NB4 (cell line): ENCODE measurements at places on chromosomes 16 and 17.

- DNase-seq, result peak; percentile 29
Measured at GRCh38 chr17:4833941-4834680, 971 bp downstream of the MINK1 start.

DNA sequence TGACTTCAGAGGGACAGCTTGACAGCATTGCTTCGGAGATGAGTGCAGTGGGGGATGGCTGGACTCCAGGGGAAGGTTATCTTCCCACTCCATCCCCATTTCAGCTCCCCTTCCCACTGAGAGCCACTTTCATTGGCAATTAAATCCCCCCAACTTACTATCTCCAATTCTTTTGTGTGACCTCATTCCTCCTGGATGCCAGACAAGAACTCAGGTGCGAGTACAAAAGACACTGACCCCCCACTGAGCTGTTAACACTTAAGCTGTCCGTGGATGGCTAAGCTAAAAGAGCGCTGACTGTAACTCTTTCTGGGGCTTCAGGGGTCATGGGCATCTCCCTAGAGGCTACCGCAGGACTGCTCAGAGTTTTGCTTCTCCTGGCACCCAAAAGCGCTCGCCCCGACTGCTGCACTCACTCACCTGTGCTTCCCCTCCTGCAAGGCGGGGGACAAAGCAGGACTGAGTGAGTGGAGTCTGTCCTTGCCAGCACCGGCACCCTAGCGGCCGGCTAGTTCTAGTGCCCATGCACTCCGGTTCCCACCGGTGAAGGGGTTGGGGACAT, 44.8 kb upstream of the FBXO47 start:
- no peak for DNase-seq

GRCh38 chr16:1080801-1081733, 8.5 kb downstream of the SSTR5 start:
- DNase-seq, result no peak

DNA sequence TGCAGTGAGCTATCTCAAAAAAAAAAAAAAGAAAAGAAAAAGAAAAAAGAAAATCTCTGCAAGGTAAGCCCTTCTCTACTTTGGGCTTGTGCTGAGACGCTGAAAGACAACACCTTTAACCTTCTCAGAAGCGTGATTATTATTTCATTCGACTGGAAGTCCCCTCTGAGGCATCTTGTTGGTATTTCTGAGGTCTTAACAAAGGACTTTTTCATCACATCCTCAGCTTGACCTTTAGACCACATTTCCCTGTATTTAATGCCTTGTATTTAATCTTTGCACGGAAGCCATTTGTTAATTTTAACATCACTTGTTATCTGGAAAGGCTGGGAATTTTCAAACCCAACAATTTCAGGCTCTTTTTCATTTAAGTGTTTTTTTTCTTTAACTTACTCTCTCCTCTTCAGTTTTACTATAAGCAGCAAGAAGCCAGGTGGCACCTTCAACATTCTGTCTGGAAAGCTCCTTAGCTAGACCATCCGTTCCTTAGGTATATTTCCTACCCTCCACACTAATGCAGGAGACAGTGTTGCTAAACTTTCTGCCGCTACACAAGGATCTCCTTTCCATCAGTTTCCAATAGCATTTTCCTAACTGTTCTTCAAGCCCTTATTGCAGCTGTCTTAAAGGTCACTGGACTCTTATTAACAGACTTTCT, 10.3 kb downstream of the KCTD13 start:
- no peak for DNase-seq

GRCh38 chr16:88422733-88423447, 30.2 kb upstream of the ZFPM1 start:
- DNase-seq, result no peak

- DNase-seq, result no peak
Measured at GRCh38 chr16:85698459-85698891, 9.7 kb upstream of the GINS2 start.

- no peak for DNase-seq
Measured at GRCh38 chr17:16980061-16980460, 8.1 kb upstream of the TNFRSF13B start.

GRCh38 chr17:44314869-44315661, 6.7 kb downstream of the RUNDC3A start:
- DNase-seq, result no peak

GRCh38 chr16:50311891-50312501, 45.6 kb downstream of the ADCY7 start:
- no peak for DNase-seq

DNA sequence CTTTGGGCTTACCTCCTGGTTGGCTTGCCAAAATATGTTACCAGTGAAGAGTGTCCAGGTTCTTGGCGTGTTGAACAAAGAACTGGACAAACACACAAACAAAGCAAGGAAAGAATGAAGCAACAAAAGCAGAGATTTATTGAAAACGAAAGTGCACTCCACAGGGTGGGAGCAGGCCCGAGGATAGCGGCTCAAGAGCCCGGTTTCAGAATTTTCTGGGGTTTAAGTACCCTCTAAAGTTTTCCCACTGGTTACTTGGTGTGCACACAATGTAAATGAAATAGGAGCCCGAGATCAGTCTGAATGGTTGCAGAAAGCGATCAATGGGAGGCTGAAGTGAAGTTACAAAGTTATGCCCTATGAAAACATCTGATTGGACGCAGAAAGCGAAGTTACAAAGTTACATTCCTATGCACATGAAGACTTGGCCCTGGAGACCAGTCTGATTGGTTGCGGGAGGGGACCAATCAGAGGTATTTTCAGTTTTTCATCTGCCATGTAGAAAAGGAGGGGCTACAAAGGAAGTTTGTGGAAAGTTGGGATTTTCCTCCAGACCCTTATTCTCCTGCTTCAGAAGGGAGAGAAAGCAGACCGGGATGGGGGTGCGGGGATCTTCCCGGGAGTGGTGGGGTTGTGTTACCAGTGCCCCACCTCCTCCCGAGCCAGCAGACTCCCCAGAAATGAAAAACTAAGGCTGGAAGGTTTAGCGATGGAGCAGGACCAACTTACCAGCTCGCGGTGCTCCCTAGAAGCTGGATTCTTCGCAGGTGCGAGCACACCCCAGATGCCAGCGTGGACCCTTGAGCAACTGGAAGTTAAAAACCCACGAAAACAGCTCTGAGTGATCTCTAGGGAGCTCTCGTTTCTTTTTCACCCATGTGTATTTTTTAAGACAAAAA, at the start of gene SLFN12:
Gene SLFN12, minus strand, starts transcription at position 325 of the 899 bp plus-strand sequence. CDS start 9,472 bp downstream, outside the sequence.
- peak; percentile 89 for DNase-seq

DNA sequence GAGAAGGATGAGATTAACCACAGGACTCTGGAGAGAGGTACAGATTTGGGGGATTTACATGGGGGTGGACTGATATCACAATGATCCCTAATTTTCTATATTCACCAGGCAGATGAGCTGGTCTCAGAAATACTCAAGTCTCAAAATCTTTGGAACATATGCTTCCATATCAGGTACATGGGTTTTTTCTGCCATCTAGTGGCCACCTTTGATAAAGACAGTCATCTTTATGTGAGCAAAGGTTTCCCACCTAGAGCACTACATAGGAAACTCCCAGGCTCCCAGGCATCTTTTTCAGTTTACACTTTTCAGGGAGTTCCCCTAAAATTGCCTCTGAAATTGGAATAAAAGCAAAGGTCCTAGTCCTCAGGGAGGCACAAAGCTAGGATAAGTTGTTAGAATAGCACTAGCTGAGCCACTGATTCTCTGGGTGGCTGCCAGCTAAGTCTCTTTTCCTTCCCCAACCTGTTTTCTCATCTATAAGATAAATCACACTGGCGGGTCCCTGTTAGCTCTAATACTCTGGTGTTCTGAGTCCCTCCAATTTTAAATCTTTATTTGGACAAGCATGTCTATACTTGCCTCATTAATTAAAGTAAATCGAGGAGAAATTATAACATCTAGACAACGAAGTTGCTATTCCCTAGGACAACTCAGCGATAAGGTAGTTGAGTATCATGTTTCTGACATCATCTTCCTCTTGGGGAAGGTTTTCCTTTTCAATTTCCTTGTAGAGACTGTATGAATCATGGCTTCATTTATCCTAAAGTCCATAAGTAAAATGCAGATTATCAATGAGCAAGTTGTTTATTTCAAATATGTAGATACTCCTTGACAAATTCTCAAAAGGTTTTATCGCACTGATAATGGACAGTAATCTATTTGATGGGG, 19.0 kb upstream of the MON1B start:
- peak; percentile 69 for DNase-seq

DNA sequence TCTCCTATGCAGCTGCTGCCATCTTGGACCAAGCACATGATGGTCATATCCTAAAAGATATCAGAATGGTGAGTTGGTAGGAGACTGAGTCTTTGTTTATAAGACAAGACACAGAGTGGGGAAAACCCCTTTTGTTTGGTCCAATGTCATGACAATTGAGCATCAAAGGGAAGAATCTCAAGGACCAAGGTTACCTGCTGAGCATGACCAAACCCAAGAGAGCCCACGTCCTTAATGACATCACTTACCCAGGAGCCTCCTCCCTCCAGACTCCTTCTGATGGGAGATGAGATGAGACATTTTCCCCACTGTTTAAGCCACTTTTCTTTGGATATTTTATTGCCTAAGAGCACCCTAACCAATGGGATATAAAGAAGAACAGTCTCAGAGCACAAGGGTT, 478.1 kb downstream of the NPIPA7 start:
- no peak for DNase-seq

GRCh38 chr16:79318143-79318899, 282.2 kb downstream of the MAF start:
- no peak for DNase-seq

DNA sequence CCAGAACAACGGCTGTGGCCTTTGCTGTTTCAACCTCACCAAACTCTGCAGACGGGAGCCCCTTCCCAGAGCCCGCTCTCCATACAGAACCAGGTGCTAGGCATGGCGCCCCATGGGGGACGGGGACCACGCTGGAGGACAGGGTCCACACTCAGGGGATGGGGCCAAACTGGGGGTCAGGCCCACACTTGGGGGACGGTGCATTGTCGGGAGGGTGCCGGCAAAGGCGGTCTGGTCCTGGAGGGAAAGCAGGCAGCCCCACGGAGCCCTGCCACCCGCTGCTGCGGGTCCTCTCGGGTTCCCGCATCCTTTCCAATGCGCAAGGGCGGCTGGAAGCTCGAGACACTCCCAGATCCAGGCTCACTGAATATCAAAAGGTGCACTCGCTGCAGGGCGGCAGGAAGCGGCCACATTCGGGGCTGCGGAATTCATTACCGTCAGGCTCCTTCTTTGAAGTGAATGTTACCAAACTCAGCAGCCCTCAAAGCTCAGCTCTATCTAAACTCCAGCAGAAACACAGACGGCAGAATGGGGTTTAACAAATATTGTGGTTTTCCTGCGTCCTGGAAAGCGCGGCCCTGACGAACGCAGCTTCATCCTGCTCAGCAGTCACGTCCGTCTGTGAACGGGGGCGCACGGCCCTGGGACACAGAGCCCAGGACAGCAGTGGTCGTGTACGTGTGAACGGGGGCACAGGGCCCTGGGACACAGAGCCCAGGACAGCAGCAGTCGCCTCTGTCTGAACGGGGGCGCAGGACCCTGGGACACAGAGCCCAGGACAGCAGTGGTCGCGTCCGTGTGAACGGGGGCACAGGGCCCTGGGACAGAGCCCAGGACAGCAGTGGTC, 41.3 kb downstream of the LMF1 start:
- no peak for DNase-seq

GRCh38 chr17:62692159-62692651, 64.7 kb downstream of the MRC2 start:
- no peak for DNase-seq

DNA sequence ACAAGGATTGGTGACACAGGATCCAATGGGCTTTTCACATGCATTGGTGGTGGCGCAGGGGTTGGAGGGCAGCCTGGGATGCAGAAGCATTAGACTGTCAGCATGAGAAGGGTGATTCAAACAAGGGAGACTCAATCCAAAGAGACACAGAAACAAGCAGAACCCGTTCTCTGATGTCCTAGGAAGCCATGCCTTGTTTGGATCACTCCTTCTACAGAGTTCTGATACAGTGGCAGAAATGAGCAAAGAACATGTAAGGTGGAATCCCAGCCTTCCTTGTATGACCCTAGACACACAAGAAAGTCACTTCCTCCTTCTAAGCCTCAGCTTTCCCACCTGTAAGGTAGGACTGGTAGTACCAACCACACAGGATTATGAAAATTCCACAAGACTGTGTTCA, 5.7 kb downstream of the KRT33B start:
- no peak for DNase-seq

GRCh38 chr16:29765167-29766032, 12.7 kb upstream of the ZG16 start:
- no peak for DNase-seq

GRCh38 chr16:46853713-46854443, 22.9 kb upstream of the C16orf87 start:
- DNase-seq, result peak; percentile 82

DNA sequence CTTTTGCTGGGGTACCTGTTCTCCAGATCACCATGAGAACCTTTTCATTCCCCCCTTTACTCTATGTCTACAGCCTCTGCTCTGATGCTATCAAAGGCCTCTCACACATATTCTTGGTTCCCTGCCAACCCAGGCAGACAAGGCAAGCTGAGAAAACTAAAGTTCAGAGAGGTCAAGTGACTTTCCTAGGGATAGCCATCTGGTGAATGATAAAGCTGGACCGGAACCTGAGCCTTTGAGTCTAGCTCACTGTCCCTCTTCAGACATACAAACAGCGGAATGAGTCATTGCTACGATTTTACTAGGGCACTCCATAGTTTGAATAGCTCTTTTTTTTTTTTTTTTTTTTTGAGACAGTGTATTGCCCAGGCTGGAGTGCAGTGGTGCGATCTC, 73.3 kb downstream of the XYLT1 start:
- DNase-seq, result no peak

DNA sequence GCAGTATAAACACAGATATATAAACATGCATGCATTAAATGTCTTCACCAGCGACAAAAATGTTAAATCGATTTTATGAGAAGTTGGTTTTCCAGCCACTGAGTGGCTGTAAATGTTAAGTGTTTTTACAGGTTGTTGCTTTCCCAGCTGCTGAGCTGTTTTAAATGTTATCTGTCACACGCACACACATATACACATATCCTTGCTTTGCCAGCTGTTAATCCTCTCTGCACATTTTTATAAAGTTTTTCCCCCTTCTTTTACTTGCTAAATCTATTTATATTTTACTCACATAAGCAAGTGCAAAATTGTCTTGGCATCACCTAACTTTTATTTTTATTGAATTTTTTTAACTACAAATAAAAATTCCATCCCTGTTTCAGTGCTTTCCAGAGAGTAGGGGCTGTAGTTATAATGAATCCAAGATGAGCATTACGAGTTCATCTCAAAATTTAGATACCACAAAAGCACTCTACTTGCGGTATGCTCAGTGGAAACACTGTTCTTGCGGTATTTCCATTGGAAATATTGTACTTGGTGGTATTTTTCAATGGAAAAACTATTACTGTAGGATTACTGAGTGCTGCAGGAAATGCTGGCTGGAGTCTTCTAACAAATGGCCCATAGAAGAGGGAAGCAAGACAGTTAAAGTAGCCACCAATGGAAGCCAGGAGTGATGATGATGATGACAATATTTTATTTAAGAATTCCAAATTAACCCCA, 124.9 kb upstream of the KCNJ16 start:
- no peak for DNase-seq
